Mesenchymal stem cell (in vitro differentiated cells and primary cell): ENCODE measurements at places on chromosomes 1 and 21.
A peak's percentile ranks its signal among the peaks of the same experiment; 100 is the strongest.

DNA sequence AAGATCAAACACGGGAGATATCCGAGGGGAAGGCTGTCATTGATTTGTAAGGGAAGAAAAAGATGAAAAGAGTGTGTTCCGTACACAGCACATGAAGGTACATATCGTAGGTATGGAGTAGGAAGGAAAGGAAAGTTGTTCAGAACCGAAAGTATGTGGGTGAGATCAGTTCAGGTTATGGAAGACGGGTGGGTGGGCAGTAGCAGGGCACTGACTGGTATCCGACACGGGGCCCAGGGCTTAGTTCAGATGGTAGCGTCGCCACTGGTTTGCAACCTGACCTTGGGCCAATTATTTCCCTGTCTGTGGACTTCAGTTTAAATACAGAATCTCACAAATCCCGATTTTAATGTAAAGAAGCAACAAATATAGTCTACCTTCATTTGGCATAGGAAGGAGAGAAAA lies 27.8 kb upstream of the A3GALT2 start:
- DNase-seq, result no peak

DNA sequence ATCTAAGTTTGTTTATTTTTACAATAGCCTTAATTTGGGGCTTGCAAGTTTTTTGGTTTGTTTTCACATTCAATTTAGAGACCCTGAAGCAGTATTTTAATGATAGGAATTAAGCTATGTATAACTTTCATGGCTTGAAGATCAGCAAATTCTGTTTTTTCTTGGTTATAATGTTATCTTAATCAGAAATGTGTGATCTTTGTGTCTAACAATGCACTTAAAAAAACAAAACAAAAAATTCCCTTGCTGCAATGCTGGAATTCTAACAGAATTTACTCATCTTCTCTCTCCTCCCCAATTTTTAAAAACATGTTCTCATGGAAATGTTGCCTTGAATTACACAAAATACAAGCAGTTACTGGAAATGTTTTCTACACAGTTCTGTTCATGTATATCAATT lies 113.1 kb downstream of the OLFML2B start:
- no peak for DNase-seq

- DNase-seq, result peak; percentile 66
Measured at GRCh38 chr1:81803431-81804110, 2.8 kb downstream of the ADGRL2 start.

DNA sequence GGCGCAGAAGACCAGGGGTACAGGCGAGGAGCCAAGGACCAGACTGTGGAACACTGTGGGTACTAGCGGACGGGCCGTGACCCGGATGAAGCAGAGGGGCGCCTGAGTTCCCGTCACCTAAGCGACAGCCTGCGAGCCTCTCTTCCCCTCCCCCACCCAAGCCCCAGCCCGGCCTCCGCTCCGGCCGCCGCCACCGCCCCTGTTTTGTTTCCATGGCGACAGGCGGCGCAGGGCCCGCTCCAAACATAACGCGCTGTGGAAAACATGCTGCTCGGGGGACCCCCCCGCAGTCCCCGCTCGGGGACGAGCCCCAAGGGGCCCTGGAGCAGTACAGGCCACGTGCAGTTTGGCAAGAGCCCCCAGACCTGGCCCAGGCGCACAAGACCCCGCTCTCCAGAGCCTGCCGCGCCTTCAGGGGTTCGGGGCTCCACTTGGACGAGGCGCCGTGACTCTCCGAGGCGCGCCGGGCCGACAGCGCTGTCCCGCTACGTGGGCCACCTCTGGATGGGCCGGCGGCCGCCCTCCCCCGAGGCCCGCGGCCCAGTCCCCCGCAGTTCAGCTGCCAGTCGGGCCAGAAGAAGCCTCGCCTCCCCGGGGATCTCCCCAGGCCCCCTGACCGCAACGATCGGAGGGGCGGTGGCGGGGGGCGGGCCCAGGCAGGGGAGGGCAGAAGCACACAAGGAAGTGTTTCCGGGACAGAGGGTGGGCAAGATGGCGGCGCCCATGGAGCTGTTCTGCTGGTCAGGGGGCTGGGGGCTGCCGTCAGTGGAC lies at the start of gene MTX1:
Gene MTX1 (plus strand): TSS at position 155 of the 771 bp plus-strand sequence. CDS start 110 bp downstream, at position 265.
- DNase-seq, result peak; percentile 94

GRCh38 chr1:31712630-31713029 lies 8.8 kb upstream of the COL16A1 start:
- peak; percentile 87 for DNase-seq

DNA sequence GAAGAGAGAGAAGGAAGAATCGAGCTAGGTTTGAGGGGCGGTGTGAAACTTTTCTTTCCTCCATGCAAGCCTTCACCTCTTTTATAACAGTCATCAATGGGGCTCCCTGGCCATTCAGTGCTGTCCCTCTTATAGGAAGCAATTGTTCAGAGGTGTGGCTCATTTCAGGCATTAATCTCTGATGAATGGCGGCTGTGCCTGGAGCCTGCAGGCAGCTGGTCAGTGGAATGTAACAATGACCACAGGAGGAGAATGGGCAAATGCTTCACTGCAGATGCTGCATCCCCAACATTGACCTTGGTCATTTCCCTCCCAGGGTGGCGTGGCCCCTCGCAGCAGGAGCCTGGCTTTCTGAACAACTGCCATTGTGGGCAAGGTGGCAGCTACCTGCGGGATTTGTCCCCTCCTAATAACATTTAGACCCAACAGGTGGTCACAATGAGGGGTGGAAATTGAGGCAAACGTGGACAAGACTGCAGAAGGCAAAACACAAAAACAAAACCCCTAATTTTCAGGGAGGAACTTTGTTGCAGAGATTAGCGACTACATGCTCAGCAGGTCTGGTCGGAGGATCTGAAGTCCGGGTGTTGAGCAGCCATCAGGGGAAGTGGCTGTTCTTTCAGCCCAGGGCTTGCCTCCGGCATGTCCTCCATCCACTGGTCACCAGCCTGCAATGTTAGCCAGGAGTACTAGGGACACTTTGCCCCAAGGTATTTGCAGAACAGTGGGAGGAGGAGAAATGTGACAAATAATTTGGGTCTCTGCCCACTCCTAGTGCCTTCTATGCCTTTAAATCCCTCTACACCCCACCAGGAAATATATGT lies 97.3 kb upstream of the PAXBP1 start:
- no peak for DNase-seq

- DNase-seq, result peak; percentile 34
Measured at GRCh38 chr1:3695326-3696217, 43.3 kb downstream of the TP73 start.

GRCh38 chr21:39384674-39385298 lies 35.9 kb upstream of the HMGN1 start:
- peak; percentile 33 for DNase-seq

DNA sequence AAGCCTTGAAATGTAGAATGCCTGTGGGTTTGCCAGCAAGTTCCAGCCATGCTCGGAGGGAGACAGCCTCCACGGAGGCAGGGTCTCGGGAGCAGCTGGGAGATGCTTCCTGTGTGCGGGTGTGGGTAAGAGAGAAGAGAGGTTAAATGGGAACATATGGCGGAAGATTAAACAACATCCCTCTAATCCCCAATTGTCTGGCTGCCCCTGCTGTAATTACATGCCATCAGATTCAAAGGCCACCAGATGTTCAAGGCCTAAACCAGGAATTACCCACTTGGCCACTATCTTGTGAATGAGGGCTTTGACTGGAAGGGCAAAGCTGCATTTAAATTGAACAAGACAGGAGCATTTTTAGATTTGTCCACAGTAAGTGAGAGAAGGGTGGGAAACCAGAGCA lies 81.4 kb upstream of the BACE2 start:
- no peak for DNase-seq

DNA sequence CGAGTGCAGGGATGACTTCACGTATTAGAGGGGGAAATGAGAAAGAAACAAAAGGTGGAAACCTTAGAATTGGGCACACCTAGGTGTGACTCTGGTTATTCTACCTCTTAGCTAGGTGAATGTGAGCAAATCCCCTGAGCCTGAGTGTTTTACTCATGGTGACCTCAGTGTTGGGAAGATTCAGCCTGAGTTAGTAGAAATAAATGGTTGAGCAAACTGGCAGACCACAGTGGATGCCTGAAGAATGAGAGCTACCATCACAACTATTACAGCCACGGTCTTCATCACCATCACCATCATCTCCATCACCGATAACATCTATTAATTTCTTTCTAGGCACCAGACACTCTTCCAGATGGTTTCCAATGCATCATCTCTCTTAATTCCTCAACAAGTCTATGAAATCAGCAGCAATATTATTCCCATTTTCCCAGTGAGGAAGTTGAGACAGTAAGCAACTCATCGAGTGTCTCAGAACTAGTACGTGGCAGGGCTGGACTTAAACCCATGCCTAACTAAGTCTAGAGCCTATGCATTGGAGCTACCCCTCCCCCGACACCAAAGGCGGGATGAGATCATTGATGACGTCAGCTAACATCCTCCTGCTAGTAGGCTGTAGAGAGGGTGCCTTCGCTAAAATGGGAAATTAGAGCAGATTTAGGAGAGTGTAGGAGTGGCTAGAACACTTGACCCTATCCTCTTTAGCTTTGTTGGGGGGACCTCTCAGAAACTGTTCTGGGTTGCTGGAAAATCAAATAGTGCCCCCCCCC lies 7.9 kb upstream of the KAZN start:
- no peak for DNase-seq
